ENCODE measurements at places on chromosomes 13 and 19.

- DNase-seq = no peak
Measured at GRCh38 chr19:4523306-4524110, 5.2 kb upstream of the PLIN4 start.

GRCh38 chr19:8697671-8698432 lies 743 bp downstream of the ACTL9 start:
- no peak for DNase-seq

GRCh38 chr19:16888629-16889365 lies at the start of gene F2RL3:
F2RL3 (plus strand) TSS chr19:16888999; CDS start chr19:16889190, 191 bp downstream.
- DNase-seq = peak; percentile 59

DNA sequence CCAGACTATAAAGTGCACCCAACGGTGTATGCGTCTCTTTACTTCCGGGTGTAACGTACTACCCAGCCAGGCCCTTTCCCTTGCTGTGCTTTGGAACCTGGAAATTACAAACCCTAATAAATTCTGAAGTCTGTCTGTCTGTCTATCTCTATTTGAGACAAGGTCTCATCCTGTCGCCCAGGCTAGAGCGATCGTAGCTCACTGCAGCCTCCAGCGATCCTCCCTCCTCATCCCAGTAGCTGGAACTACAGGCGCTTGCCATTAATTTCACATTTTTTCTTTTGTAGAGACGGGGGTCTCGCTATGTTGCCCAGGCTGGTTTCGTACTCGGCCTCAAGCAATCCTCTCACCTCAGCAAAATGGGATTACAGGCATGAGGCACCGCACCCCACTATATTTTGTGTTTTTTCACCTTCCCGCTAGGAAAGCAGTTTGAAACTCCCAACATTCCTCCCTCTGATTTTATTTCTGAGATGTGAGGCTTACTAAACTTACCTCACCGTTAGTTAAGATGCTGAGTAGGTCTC lies 469 bp upstream of the RNF6 start:
- peak; percentile 68 for DNase-seq

DNA sequence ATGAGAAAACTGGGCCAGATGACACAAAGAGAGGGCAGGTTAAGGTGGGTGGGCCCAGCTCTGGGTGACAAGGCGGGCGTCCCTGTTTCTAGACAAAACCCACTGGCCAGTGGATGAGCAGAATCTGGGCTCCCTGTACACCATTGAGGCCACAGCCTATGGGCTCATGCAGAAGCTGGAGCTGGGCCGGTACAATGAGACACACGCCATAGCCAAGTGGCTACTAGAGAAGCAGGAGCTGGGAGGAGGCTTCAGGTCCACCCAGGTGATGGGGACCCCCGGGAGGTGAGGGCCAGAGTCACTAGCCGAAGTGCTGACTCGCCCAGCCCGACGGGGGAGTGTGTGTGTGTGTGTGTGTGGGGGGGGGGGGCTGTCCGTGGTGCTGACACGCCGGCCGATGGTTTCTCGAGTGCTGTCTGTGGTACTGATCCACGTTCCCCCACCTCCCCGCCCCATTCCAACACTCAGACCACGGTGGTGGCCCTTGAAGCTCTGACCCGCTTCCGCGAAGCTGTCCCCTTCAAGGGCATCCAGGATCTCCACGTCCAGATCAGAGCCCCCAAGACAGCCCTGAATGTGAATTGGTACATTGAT lies 24.3 kb upstream of the SHFL start:
- DNase-seq = no peak

- no peak for DNase-seq
Measured at GRCh38 chr13:39515224-39515714, 87.7 kb downstream of the LHFPL6 start.

DNA sequence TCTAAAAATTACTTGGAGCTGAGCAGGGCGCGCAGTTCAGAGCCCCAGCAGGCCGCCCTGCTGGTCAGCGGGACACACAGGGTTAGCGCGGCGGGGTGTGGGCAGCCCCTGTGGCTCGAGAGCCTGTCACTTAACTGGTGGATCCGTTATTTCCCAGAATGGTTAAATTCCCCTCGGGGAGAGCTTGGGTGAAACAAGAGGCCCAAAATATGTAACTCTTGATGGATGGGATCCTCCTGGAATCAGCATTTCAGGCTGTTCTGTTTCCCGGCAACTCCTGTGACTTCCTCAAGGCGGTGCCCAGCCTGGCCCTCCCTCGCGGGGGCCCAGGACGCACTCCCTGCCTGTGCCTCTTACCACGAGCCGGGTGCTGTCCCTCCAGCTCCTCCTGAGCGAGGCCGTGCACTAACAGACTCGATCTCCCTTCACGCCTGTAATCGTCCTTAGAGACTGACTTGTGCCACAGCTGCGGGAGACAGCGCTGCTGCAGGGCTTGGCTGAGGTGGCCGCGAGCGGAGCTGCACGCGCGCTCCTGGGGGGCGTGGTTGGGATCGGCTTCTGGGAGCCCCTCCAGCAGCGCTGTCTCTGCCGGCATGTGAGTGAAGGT lies 9.7 kb downstream of the PTBP1 start:
- DNase-seq = no peak

- no peak for DNase-seq
Measured at GRCh38 chr13:84208246-84208910, 326.1 kb upstream of the SLITRK1 start.

- DNase-seq = no peak
Measured at GRCh38 chr13:79995334-79995733, 345.6 kb downstream of the SPRY2 start.

GRCh38 chr19:3045191-3045590 lies 16.1 kb upstream of the TLE2 start:
- no peak for DNase-seq

- DNase-seq = peak; percentile 83
Measured at GRCh38 chr13:46551410-46552302, 1.3 kb upstream of the LRCH1 start.

- no peak for DNase-seq
Measured at GRCh38 chr13:94312511-94313216, 166.8 kb downstream of the DCT start.

GRCh38 chr13:90201202-90201601 lies 1146.3 kb upstream of the MIR17HG start:
- DNase-seq = no peak

DNA sequence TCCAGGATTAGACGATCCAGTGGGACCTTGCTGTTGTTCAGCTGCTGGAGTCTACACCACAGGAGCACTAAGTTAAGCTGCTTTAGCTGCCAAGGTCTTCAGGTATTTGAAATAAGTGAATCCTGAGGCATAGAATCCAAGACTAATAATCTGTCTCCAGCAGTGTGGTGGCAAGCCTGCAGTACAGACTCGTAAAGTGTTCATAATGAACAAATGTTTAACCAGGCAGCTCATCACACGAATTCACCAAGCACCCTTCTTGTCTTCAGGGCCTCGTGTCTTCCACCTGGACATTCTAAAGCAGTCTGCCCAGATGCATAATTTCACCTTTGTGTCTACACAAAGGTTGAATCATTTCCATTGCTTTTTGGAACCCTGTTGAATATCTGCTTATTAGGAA lies 5.3 kb downstream of the ATP11A start:
- no peak for DNase-seq

GRCh38 chr19:6587093-6587820 lies 3.7 kb downstream of the CD70 start:
- no peak for DNase-seq

DNA sequence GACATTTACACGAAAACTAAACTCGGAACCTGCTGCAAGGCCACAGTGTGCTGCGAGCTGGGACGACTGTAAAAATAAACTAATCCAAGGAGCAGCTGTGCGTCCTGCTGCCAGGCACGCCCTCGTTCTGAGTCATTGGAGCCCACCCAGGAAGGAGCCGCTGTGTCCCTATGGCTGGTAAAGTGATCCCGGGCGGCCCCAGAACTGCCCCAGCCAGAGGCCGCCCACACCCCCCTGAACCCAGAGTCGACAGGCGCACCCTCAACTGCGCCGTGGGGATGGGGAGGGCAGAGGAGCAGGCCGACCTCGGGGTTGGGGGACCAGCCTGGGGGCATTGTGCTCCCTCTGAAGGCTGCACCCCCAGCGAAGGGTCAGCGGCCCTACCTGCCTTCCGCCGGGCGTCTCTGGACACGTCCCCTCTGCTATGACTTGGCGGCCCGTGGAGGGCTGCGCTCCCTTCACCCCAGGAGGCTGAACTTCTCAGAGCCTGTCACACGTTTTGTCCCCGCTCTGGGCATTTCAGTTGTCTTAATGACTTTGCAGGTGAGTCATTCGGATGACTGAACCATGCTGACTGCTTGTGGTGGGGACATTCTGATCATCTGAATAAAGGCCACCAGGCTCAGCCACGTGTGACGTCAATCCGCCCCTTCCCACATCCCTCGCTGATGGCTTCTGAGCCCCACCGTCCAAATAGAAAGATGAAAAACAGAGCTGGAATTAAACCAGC lies 42.7 kb downstream of the ADPRHL1 start:
- no peak for DNase-seq

GRCh38 chr19:45451850-45452387 lies 15.9 kb upstream of the FOSB start:
- DNase-seq = no peak

DNA sequence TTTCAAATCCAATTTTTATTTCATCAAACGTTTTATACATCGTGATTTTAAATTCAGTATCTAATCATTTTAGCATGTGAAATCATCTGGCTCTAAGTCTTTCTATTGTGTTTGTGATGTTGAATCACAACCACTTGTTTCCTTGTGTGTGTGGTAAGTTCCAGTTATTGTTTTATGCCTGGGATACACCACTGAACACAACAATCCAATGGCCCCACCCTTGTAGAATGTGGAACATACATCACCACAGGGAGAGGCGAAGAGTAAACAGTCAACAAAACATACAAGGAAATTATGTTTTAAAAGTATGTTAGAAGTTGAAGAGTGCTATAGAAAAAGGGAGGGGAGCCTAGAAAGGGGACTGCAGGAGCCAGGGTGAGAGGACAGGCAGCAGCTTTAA lies 100.5 kb downstream of the EPSTI1 start:
- DNase-seq = no peak

DNA sequence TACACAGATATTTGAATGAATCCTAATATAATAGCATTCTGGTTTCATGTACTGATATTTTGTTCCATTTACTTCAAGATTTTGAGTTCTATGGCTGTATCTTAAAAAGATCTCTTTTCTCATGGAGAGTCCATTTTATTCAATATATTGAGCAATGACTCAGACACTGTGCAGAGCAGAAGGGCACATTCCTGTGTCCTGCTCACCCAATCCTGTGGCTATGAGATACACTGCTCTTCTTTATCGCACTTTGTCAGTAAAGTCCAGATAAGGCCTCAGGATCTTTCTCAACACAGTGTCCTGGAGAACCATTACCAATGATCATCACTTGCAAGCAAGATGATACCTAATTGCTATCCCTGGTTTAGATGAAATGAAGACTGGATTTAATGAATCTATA lies 155.0 kb downstream of the CYSLTR2 start:
- DNase-seq = no peak

DNA sequence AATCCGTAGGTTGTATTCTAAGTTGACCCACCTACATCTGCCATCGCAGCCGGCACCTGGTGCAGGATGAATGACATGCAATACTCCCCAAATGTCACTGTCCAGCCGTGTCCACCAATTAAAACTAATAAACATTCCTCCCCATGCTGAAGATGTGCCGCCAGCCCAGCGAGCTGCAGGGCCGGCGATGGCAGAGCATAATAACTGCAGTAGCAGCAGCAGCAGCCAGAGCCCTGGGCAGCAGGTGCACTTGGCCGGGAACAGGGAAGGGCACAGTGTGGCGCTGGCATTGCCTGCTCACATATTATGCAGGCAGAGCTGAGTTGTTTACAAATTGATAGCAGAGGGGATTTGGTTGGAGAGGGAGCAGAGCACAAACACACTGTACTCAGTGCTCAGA lies 754.9 kb downstream of the OLFM4 start:
- no peak for DNase-seq

GRCh38 chr19:6753178-6754031 lies 13.8 kb downstream of the SH2D3A start:
- DNase-seq = peak; percentile 93

GRCh38 chr19:33465371-33465770 lies 56.2 kb downstream of the PEPD start:
- no peak for DNase-seq

DNA sequence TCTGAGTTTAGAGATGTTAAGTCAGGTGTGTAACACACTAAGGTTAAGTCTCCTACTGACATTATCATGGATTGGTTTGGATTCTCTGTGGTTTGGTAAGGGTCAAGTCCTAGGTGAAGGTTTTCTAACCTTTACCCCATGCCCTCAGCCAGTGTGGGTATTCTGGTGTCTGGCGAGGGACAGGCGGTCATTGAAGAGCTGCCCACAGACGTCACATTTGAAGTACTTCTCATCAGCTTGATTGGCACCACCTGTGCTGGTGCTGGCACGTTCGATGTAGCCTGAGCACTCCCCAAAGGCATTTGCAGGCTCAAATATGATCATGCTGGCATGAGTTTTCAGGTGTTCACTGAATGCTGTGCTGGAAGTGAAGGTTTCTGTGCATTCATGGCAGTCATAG lies 27.0 kb downstream of the PEG3 start:
- DNase-seq = no peak

DNA sequence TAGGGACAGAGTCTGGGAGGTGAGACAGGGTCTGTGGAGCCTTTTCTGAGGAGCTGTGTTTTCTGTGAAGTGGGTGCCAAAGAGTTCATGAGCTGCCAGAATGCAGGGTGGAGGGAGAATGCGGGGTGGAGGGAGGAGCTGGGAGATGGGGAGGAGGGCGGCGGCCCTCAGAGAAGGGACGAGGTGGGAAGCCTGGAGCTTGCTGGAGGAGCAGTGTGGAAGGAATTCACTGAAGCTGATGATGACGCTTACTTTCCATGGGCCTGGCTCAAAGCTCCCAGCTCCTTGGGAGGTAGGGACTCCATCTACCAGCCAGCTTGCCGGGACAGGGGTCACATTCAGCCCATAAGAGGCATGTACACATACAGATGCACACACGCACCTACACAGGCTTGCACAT lies 62.5 kb downstream of the MCF2L start:
- no peak for DNase-seq

DNA sequence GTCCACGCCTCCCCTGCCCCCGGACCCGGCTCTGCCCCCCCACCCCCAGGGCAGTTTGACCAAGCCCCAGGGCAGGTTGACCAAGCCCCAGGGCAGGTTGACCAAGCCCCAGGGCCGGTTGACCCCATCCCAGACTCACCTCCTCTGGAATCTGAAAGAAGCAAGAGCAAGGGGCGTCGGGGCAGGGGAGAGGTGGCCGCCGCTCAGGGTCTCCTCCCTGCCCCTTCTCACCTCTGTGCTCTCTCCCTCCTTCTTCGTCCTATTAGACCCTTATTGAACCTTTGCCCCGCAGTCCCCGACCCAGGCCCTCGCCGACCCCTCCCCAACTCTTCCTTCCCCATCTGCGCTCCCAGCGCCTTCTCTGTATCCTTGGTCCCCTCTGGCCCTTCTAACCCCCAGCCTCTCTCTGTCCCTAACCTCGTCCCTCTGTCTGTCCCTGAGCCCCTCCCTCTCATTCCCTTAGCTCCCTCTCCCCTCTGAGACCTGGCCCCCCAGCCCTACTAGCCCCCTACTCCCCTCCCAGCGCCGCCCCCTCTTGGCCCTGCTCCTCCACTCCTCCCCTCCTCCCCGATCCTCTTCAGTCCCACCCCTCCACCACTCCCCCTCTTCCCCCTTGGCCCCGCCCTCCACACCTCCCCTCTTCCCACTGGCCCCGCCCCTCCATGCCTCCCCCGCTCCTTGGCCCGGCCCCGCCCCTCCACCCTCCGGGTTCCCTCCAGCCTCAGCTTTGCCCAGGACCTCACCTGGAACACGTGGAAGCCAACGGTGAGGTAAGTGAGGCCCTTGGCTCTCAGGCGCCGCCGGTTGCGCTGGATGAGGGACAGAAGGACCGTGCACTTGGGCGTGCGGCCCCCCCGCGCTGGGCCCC lies 7.6 kb downstream of the CAPN12 start:
- no peak for DNase-seq

- no peak for DNase-seq
Measured at GRCh38 chr13:112759827-112760226, 70.0 kb downstream of the ATP11A start.

- DNase-seq = peak; percentile 78
Measured at GRCh38 chr13:95137096-95137495, 164.2 kb downstream of the ABCC4 start.

Data from Kasumi-1 (cell line).